ENCODE measurements at places on chromosomes 7 and 10.

DNA sequence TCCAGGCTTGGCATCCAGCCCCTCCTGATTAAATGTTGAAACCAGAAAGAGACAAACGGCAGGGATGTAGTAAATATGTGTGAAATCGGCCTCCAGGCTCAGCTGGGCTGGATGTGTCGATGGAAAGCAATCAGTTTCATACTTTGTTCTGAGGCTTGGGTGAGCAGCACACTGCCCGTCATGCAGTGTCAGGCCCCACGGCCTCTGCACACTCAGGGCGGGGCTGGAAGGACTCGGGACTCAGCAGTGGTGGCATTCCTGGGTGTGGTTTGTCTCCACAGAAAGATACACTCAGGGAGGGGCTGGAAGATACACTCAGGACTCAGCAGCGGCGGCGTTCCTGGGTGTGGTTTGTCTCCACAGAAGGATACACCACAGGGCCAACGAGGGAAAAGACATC lies 22.0 kb downstream of the ADGRA1 start:
- DNase-seq = no peak

- peak; percentile 58 for DNase-seq
Observed at GRCh38 chr10:10786109-10787090, 231.3 kb upstream of the CELF2 start.

DNA sequence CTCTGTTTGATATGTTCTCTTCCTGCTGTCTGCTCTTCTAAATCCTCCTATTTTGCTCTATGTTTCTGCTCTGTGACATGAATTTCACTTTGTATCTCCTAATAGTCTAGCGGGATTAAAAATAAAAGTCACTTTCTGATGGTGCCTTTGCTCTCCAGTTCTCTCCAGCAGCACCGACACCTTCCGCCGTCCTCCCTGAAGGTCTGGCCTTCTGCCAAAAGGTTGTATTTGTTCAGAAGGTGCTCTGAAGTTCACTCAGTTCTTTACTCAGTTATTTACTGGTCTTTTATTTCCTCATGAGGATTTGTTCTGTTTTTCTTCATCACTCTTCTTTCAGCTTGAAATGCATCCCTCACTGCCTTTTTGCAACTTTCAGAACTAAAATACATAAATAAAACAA lies 11.2 kb upstream of the EPHA1 start:
- DNase-seq = no peak

DNA sequence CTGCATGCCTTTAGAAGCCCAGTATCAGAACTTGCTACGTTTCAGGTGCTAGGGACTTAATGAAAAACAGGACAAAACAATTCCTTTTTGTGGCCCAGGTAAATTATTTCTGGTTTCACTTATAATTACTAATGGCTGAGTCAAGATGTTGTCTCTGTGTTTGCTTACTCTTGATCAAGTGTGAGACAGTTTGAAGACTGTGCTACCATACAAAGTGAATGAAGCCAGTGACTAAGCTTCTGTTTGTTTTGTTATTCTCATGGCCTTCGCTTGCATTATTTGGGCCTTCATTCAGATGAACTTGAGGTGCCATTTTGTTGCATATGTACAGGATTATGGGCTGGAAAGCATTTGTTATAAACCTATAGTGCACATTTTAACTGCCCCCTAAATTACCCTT lies 17.9 kb downstream of the SMNDC1 start:
- DNase-seq = no peak

- no peak for DNase-seq
Observed at GRCh38 chr7:4184653-4185052, 497.4 kb upstream of the FOXK1 start.

DNA sequence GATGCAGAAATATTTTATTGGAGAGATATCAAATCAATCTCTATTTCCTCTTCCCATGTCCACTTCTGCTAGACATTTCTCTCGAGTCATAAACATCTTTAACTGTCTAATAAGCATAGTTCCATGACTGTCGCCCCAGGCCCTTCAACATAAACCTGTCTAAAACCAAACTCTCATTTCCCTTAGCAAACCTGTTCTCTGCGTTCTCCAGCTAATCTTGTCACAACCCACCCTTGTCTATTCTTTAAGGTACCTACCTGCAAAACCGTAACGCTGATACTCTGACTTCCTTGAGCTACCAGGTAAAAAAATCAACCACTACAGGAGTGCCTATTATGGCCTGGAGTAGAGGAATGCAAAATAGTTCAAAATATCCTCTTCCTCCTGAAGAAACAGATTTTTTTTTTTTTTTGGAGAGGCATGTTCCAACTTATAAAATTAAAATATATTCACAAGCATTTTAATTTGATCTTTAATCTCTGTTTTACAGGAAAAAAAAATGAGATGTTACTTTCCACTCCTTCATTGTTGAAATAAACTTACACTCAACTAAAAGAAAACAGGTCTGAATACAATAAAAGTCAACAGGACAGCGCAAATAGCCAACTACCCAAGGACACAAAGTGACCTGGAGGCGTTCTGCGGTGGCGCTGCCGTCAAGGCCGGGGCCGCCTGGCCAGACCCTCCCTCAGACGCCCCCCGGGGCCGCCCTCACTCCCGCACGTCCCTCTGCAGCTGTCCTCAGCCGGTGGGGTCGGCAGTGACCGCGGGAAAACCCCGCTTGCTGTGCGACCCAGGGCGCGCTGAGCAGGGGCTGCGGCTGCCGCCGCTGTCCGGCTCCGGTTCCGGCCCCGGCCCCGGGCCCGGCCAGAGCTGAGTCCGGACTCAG lies 765 bp downstream of the SLC25A40 start:
- DNase-seq = no peak

DNA sequence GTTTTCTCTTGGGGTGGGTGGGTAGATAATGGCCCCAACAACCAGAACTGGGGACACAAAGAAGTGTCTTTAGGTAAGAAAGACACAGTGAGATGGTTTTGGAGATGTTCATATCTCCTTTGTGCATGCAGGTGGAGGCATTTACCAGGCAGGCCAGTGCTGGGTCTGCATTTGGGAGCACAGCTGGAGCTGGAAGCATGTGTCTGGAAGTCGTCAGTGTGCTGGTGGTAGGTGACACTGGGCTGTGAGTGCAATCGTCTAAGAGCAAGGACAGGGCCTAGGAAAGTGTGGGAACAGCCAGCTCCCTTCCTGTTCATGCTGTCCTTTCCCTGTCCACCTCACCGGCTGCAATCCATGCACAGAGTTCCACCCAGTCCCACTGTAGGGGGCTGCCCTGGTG lies 88.3 kb upstream of the ZNF32 start:
- DNase-seq = no peak

GRCh38 chr10:34405611-34406462 lies 409.3 kb downstream of the PARD3 start:
- DNase-seq = peak; percentile 36

DNA sequence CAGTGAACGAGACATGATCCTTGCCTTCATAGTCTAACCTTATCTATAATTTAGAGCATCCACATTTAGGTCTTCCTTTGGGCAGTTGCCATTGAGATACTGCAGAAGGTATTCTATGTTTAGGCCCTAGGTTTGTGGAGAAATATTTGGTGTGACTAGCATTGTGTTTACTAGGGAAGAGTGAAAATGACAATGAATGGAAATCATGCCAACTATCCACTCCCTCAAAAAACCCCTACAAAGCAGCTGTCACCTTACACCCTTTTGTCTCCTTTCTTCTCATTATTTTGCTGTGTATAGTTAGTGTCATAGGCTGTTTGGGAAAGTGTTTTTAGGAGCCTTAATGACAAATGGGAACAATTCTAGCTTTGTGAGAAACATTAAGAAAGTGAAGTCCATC lies 3.2 kb downstream of the CCNJ start:
- no peak for DNase-seq

- DNase-seq = no peak
Observed at GRCh38 chr10:103696094-103696410, 159.3 kb downstream of the SH3PXD2A start.

DNA sequence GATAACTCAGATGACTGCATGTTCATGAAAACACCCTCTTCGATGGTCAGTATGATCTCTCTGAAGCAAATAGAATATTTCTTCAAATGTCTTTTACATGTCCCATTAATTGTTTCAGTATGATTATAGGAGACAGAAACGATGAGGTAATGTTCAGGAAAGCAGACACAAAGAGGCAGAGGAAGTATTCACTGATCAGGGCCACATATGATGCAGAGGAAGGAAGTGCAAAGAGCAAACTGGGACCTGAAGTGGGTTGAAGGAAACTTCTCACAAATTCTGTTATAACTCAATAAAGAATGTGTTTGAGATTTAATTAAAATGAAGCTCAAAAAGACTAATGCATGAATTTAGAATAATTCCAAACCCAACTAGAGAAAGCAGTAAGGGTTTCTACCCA lies 70.5 kb downstream of the TES start:
- no peak for DNase-seq
